ENCODE measurements at places on chromosomes 13 and 19. TPM values are rescaled to one million over a fixed set of nuclear protein-coding genes. Genes with fewer than 3 reads are reported as not detected.

LSM7 gene
- total RNA-seq, result 105 TPM

OR7C1 gene
- total RNA-seq, result not detected

MEDAG gene
- 5.0 TPM for total RNA-seq

SLC10A2 gene
- not detected for total RNA-seq

SYDE1 gene
- 44.0 TPM for total RNA-seq

WDR88 gene
- not detected for total RNA-seq

Data from smooth muscle cell of the umbilical artery (primary cell).